Stimulated activated CD8-positive, alpha-beta memory T cell treated with anti-CD3 and anti-CD28 coated beads, Interleukin-15, amount 100 ng/mL, for 48 hours (primary cell): ENCODE measurements at places on chromosomes 1 and 21.

DNA sequence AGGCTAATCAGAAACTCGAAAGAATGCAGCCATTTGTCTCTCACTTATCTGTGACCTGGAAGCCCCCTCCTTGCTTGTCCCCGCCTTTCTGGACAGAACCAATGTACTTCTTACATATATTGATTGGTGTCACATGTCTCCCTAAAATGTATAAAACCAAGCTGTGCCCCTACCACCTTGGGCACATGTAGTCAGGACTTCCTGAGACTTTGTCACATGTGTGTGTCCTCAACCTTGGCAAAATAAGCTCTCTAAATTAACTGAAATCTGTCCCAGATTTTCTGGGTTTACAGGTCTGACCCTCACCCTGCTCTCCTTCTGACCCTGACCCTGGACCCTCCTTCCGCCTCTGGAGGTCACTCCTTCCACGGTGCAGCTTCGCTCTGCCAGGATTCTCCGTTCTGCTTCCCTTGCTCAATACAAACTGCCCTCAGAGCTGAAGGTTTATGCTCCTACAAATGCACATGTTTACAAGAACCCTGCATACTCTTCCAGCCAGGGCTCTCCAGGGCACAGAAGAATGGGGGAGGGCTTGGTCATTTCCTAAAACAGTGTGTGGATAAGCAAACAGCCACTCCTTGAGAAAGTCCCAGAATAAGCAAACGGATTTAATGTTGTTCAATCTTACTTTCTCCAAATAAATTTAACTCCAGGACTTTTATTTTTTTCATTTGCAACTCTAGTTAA, 160.5 kb downstream of the ACTL8 start:
- no peak for DNase-seq

DNA sequence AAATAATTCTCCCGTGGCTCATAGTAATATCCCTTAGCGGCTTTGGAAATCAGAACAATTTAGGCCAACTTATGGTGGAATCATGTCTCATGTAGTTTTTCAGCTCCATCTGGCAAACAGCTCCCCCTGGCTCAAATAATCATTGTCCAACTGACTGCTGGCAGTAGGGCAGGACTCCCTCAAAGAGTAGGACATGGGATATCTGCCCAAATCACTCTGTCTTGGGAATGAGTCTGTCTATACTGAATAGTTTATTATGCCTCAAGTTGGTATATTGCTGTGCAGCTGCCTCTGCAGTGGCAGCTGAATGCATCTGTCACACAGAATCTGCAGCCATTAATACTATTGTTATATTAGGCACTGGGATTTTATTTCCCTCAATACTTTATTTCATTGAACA, 255.7 kb downstream of the COL11A1 start:
- no peak for DNase-seq

GRCh38 chr1:232956081-232956480, 5.7 kb downstream of the NTPCR start:
- DNase-seq: no peak

DNA sequence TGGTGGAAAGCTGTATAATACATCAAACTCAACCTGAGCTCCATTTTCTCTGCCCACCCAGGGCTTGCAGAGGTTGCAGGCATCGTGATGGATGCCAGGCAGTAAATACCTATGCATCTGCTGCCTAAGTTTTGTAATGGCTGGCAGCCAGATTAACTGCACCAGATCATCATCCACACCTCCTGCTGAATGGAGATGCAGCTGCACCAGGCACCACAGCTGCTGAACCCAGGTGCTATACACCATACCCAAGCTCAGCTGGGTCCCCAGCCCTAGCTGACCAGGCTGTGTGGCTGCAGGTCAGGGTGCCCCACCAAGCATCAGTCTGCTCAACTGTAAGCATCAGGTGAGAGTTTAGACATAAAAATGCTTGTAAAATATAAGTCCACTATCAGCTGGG, 6.7 kb upstream of the SNAPIN start:
- no peak for DNase-seq

GRCh38 chr21:37803101-37803651, 113.1 kb downstream of the KCNJ6 start:
- no peak for DNase-seq

DNA sequence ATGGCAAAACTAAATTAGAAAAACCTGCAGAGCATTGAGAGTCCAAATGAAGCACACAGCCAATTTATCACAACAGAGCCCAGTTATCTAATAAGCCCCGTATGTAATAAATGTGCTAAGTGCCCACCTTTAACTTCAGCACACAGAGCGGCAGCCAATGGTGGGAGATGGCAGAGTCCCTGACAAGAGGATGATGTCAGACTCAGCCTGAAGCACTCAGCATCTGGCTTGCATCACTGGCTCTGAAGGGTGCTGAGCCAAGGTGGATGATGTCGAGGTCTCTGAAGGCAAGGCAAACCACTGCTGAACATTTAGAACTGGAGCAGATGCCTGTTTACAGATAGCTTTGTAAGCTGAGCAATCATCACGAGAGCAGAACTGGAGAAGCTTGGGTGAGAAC, 118.3 kb downstream of the NUF2 start:
- no peak for DNase-seq

DNA sequence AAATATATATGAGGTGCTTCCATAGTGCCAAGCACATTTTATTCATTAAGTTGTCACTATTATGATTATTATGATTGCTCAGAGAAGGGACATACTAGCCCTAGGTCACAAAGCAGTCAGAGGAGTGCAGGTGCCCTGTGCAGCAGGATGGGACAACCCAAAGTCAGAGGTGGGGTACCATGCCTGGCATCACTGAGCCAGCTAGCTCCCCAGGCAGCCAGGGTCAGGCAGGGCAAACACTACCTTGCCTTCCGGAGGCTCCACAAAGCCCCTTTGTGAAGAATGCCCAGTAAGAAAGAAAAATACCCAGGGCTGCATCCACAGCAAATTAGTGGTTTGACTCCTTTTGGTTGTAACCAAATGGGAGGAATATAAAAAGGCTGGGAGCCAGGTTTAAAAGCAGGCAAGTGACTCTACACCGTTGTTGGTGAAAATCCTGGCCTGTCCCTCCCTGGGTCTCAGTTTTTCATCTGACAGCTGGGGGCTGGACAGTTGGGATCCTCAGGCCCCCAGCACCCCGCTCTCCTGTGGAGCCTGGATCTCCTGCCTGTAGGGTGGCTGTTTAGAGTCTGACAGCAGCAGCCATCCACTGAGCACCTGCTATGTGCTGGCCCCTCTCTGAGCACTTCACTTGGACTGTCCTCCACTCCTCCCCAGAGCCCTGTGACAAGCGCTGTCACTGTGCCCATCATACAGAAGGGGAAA, 98.8 kb downstream of the GLIS1 start:
- DNase-seq: no peak

DNA sequence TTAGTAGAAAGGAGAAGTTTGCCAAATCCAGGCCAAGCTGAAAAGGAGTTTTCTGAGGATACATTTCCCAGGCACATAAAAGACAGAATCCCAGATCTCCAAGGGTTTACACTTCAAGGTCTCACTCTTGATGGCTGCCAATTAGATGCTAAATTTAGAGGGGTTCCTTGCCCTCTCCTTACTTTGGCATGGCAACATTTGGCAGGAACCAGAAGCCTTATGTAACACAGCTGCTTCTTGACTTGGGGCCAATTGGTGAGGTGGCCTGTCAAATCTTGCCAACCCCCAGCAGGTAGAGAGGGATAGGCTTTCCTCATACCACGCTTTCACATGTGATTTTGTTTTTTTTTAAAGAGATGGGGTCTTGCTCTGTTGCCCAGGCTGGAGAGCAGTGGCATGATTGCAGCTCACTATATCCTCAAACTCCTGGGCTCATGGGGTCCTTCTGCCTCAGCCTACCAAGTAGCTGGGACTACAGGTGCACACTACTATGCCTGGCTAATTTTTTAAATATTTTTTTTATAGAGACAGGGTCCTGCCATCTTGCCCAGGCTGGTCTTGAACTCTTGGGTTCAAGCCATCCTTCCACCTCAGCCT, 25.2 kb upstream of the NKAIN1 start:
- no peak for DNase-seq

- DNase-seq: no peak
Measured at GRCh38 chr1:157806431-157807149, 13.3 kb downstream of the FCRL1 start.

DNA sequence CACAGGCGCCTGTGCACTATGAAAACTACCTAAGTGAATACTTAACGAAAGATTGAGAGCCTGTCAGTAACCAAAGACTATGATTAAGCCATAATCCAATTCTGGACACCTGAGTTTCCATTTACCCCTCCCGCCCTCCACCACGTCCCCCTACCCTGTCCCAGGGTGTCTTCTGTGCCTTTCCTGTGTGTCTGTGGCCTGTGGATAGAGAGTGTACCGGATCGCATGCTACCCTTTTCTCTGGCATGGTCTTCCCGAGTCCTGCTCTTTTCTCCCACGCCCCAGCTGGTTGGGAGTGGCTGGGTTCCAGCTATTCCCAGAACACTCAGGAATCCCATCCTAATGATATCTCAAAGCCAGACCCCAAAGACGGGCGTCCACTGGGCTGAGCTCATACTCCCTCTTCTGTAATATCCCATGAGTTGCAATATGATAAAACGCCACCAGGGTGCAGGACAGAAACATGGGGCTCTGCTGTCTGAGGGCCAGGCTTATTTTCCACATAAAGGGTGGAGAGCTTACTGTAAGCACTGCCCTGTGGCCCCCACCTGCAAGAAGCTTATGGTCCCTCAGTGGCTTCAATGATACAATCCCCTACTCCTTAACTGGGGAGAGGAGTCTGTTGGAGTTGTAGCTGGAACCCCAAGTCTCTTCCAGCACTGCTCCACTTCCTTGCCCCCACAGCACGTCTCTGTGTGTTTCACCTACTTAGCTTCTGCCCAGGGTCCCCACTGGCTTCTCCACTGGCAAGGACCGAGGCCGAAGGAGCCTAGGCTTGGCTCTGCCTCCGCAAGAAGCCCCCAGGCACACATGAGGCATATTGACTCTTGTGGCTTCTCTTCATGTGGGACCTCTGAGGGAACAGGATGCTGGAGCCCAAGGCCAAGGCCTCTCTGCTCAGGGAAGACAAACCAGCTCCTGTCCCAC, 17.6 kb upstream of the ALX3 start:
- DNase-seq: no peak

DNA sequence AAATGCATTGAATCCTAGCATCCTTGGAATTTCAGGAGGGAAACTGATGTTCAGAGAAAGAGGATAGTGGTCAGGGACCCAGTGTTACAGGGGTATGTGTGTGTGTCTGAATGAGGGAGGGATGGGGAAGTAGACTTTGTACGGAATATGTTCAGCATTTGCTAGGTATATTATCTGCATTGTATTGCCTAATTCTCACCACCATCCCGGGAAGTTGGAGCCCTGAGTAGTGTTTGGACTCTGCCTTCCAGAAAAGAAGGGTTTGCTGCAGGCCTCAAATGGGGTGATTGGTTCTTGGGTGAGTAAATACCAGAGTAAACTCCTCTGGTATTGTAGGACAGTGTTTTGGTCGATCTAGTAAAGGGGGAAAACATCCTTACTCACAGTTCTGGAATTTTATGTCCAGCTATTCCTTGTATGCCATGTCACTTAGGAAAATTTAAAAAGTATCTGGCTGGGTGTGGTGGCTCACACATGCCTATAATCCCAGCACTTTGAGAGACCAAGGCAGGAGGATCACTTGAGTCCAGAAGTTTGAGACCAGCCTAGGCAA, 7.1 kb upstream of the ZNF496 start:
- DNase-seq: no peak

- no peak for DNase-seq
Measured at GRCh38 chr1:54701996-54702395, 13.7 kb upstream of the TTC4 start.

GRCh38 chr1:32873484-32873883, 2.8 kb upstream of the FNDC5 start:
- DNase-seq: no peak

DNA sequence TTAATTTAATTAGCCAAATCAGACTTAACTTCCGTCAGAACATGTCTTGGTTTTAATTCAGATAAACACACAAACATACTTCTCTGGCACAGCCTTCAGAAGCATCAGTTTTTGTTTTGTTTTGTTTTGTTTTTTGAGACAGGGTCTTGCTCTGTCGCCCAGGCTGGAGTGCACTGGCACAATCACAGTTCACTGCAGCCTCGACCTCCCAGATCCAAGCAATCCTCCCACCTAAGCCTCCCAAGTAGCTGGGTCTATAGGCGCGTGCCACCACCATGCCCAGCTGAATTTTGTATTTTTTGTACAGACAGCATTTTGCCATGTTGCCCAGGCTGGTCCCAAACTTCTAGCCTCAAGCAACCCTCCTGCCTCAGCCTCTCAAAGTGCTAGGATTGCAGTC, 34.7 kb downstream of the MDM4 start:
- DNase-seq: no peak

DNA sequence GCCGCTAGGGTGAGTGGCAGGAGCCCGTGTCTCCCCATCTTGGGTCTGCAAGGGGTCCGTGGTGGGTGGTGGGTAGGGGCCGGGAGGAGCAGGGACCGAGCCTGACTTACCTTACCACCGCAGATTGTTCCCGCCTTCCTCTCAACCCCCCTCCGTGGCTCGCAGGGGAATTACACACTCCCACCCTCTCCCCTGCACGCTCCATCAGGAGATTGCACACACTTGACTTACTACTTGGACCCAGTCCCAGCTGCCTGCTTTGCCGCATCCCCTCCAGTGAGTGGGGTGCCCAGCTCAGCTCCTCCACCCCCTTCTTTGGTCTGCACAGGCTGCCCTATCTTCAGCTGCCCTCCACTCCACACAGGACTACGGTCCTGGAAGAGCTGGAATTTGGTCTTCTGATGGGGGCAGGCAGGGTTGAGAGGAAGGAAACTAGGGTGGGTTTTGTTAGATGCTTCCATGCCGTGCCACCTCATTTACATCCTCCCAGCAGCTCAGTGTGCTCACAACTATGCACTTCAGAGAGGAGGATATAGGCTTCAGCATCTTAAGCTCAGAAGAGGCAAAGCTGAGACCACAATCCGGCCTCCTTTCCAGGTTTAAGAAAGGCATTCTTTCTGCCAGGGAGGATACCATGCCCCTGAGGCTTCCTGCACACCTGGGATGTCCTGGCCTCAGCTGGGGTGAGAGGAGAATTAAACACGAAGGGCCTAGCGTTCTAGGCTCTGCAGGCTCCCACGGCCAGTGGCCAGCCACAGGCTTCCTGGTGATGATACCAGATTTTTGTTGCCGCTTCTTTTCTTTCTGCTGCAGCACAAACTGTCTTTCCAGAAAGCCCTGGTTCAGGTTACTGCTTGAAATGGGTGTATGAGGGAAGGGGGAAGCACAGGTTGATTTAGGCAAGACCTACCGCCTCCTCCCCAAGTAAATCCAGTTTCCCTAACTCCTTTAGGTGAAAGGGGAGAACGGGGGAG, 2.3 kb downstream of the KCNC4 start:
- DNase-seq: no peak

GRCh38 chr1:242842094-242842493, 317.6 kb upstream of the PLD5 start:
- DNase-seq: no peak

- no peak for DNase-seq
Measured at GRCh38 chr21:41920476-41920875, 33.3 kb downstream of the C2CD2 start.

GRCh38 chr1:214193691-214194090, 87.3 kb upstream of the SMYD2 start:
- no peak for DNase-seq

- DNase-seq: no peak
Measured at GRCh38 chr1:162297208-162297607, 79.4 kb downstream of the SPATA46 start.

- DNase-seq: no peak
Measured at GRCh38 chr1:237672748-237673147, 218.0 kb downstream of the ZP4 start.
